ENCODE measurements at places on chromosomes 3 and 15. TPM values are rescaled to one million over a fixed set of nuclear protein-coding genes. Genes with fewer than 3 reads are reported as not detected.

The SEC61A1 gene
- total RNA-seq, result 123 TPM

The PRC1 gene
- total RNA-seq, result 157 TPM

The SMCO1 gene
- total RNA-seq, result not detected

The ELL3 gene
- total RNA-seq, result 3.6 TPM

The MAP1A gene
- 1.3 TPM for total RNA-seq

The CALML4 gene
- 6.8 TPM for total RNA-seq

- no peak for DNase-seq
Observed at GRCh38 chr3:48518069-48518468, 14.1 kb upstream of the SHISA5 start.

DNA sequence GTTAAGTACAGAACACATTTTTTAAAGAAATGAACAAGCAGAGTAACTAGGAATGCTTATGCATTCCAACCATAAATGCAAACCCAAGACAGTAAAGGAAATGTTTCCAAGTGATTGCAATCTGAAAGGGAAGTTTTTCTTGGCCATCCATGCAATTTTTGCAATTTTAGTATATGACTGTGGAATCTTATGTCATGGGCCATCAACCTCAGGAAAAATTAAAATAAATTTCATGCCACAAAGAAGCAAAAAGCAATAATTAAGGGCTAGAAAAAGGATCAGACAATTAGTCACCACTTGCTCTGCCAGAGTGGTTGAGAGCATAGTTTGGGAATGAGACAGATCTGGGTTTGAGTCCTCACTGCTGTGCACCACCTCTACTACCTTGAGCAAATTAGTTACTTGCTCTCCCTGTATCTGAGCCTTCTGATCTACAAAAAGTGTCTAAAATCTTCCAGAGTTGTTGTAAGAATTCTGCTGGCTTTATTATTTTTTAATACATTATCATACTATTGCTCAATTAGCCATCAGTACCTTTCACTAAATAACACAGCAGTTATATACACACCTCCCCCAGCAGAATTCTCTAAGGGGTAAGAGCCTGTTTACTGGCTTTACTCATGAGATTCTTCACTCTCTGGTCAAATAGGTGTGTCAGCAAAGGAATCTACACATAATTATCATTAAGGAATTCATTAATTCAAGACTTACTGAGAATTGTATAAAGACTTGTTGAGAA lies 49.7 kb upstream of the FBN1 start:
- no peak for DNase-seq

DNA sequence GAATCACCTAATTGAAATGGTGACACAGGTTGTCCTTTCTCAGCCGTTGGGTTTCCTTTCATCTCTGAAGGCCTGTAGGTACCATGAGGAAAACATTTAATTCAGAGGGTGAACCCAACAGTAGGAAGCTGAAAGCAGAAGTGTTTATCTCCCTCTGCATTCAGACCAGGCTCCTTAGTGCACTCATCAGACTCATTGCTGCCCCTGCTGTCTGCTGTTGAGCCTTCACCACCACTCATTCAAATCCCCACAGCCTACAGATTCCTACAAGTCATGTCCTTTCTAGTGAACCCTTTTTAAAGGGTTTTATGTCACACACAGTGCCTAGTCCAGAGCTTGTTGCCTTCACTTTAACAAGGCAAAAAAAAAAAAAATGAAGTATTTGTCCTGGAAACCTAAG lies 13.4 kb downstream of the WDR48 start:
- peak; percentile 55 for DNase-seq

- no peak for DNase-seq
Observed at GRCh38 chr3:129602730-129603560, 3.5 kb downstream of the PLXND1 start.

DNA sequence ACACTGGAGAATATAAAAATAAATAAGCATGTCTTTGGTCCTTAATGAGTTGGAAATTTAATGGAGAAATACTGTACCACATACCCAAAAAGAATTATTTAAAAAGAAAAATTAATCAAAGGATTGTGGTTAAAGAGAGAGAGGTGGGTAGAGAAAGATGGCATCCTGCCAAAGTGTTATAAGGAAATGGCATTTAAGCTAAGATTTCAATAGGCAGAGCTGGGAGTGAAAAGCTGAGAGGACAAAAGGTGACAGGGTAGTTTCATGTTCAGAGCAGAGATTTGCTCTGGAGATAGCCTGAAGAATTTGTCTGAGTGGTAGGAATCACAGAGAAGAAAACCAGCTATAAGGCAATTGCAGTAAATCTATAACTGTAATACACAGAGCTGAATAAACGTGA lies 181.0 kb downstream of the SI start:
- DNase-seq, result no peak

- DNase-seq, result no peak
Observed at GRCh38 chr3:124813541-124813940, 73.6 kb downstream of the ITGB5 start.

DNA sequence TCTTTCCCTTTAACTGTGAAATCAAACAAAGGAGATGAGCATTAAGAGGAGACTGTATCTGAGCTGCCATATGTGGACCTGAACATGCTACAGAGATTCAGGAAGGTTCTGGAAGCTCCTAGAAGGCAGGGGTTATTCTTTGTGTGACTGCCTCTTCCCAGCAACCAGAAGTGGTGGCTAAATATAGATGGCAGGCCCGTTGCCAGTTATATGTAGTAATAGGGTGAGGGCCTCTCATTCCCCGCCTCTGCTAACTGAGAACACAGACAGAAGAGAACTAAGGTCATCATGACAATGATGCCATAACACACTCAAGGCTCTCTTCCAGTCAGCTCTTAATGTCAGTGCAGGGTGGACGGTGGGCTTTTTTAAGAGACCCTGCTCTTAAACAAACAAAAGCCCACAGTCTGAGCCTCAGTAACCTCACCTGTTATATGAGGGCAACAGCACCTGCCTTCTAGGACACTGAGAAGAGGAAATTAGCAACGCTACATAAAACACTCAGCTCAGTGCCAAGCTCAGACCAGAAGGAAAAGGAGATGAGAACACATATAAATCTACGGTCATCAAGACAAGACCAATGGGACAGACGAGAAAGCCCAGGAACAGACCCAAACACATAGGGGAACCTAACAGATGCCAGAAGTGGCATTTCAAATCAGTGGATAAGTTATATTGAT lies 22.3 kb downstream of the CFAP92 start:
- no peak for DNase-seq

DNA sequence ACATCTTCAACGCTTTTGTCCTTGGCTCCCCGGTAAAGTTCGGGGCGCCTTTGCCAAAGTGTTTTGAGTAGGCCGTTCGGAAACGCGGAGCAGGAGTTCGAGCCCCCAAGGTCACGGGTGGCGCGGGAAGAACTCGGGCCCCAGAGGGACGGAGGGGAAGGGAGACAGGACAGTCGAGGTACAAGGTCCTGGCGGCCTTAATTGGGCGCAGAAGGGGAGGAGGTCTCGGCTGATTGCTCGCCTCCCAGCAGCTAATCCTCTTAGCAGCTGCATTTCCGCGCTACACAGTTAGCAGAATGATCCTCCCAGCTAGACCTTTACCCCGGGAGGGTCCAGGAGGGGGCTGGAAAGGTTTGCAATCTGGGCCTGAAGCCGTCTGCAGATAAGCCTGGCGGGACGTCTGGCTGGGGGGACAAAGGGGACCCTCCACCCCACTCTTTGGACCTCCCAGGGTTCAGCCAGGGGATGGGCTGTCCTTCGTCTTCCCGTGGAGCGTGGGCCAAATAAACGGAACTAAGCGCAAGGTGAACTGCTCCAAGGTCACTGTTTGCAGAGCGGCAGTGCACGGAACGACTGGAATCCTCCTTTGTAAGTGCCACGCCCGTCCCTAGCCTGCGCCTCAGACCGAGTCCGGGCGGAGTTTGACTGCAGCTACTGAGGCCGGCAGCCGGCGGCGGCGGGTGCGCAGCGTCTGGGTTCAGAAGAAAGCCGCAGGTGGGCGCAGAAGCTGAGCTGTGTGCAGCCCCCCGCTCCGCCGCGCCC lies 7.2 kb downstream of the EOMES start:
- DNase-seq, result peak; percentile 56

GRCh38 chr3:195150181-195151118 lies 120.5 kb downstream of the XXYLT1 start:
- DNase-seq, result peak; percentile 48

GRCh38 chr3:16290007-16290826 lies 25.2 kb downstream of the OXNAD1 start:
- peak; percentile 79 for DNase-seq

GRCh38 chr15:57806003-57806402 lies 99.5 kb downstream of the POLR2M start:
- no peak for DNase-seq

GRCh38 chr15:80367661-80368060 lies 36.5 kb upstream of the ARNT2 start:
- no peak for DNase-seq

- no peak for DNase-seq
Observed at GRCh38 chr15:23385886-23386430, 31.4 kb downstream of the GOLGA8S start.

DNA sequence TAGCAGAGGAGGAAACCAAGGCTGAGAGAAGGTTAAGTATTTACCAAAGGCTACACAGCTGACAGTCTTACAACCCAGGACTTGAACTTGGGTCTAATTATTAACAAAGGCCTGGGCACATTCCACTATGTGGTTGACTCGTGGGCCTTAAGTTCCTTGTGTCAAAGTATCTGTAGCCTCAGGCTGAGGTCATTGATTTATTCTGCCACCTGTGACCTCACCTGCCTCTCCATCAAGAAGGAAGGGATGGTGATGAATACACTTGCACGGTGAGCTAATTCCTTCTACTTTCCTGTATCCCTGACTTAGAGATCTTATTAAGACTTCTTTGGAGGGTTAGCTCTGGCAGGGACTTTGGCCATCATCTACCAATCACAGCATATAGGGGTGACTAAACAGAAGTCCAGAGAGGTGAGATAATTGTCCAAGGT lies 19.9 kb upstream of the LRRC58 start:
- DNase-seq, result no peak

GRCh38 chr15:85379403-85380131 lies 836 bp upstream of the AKAP13 start:
- DNase-seq, result peak; percentile 62

- no peak for DNase-seq
Observed at GRCh38 chr15:90402223-90402622, 14.2 kb downstream of the IQGAP1 start.

DNA sequence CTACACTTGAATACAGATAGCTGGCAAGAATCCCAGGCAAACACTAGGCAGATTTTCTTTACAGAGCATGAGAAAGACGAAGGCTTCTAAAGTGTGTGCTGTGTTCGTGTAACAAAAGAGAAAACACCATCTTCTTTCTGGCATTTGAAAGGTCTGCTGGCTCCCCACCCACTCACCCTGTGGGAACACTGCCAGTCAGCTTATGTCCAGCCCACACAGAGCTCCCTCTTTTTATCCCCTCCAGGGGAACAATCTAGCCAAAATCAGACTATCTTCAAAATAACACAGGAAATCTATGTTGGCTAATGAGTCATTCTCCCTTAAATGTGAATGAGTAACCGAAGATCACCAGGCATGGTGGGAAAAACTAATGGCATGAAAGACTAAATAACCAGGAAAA lies 45.6 kb upstream of the PAQR5 start:
- no peak for DNase-seq

GRCh38 chr3:72818905-72819304 lies 29.3 kb downstream of the SHQ1 start:
- peak; percentile 38 for DNase-seq

GRCh38 chr15:42392309-42393024 lies 33.2 kb downstream of the CAPN3 start:
- DNase-seq, result no peak

GRCh38 chr3:33798113-33798417 lies 365 bp upstream of the PDCD6IP start:
- no peak for DNase-seq

GRCh38 chr3:58049143-58049785 lies 41.0 kb downstream of the FLNB start:
- no peak for DNase-seq

DNA sequence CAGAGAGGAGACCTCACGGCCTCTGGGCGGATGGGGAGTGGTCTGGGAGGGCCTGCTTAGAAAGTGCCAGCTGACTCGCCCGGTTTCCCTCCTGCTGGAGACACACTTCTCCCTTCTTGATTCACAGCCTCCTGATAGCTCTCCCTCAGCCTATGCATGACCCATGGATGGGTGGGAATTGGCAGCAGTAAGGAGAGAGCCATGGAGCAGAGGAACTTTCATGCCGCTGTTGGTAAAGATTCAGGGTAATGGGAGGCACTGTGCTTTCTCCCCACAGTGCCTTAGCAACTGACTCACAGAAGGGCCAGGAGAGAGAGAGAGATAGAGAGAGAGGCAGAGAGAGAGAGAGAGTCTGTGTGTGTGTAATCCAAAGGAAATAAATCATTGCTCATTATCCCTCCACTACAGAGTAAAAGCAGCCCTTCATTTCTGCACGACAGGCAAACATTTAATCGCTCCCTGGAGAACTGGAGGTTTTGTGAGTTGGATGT lies 82.8 kb downstream of the SEMA5B start:
- DNase-seq, result no peak

Data from activated CD4-positive, alpha-beta T cell treated with anti-CD3 and anti-CD28 coated beads for 36 hours (primary cell).